ENCODE measurements at places on chromosomes 11 and 22.

DNA sequence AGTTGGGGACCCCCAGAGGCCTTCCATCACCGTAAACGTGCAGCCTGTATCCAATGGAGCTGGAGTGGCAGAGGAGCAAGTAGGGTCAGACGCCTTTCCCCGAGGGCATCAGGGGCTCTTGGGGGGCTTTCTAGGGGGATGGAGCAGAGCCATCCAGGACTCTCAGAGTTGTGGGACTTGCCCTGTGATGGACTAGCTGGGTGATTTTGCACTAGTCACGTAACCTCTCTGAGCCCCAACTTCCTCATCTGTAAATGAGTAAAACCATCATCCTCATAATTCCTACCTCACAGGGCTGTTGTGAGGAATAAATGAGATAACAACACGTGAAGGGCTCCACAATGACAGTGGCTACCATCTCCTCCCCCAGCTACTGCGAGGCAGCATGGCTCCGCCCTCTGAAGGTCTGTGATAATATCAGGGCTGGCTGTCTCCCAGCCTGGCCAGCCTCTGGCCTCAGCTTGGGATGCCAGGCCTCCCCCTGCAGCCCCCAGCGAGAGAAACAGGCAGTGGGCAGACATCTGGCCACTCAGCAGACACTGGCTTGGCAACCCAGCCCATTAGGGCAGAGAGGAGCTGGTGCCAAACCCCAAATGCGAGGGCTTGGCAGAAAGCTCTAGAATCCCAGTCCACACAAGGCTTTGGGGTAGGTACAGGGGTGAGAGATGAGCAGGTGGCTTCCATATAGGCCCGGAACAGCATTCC, 6.7 kb downstream of the USP2 start:
- DNase-seq, result no peak

- no peak for DNase-seq
Measured at GRCh38 chr22:42010778-42011177, 12.2 kb downstream of the WBP2NL start.

DNA sequence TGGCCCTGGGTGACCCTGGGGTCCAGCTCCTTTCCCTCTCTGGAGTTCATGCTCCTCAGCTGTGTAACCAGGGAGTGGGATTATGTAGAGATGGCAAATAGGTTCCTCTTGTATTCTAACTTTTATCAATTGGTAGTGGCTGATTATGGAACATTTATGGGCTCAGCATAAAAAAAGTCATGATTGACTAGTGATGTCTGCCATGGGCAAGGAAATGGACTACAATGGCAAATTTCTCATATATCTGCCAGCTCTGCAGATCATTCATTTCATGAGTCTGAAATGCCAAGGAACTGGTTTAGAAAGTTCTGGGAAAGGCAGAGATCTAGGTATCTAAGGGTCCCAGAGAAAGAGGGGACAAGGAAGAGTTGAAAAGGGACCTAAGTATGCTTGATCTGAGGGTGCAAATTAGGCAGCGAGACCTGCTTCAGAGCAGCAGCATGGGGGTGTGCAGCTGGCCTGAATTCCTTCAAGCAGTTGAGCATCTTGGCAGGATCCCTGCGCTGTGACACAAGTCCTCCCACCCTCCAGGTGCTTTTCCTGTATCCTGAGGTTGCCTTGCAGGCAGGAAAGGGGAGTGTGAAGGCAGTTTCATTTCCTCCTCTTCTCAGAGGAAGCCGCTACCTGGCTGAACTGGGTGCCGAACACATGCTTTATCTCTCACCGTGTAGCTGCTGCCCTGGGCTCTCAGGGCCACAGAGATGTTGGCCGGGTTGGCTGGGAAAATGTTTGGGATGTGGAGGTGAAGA, 10.4 kb downstream of the SLC15A3 start:
- DNase-seq, result no peak

GRCh38 chr11:125175896-125176575, 11.5 kb downstream of the PKNOX2 start:
- peak; percentile 33 for DNase-seq

GRCh38 chr22:34055525-34056200, 135.4 kb upstream of the LARGE1 start:
- DNase-seq, result peak; percentile 5

DNA sequence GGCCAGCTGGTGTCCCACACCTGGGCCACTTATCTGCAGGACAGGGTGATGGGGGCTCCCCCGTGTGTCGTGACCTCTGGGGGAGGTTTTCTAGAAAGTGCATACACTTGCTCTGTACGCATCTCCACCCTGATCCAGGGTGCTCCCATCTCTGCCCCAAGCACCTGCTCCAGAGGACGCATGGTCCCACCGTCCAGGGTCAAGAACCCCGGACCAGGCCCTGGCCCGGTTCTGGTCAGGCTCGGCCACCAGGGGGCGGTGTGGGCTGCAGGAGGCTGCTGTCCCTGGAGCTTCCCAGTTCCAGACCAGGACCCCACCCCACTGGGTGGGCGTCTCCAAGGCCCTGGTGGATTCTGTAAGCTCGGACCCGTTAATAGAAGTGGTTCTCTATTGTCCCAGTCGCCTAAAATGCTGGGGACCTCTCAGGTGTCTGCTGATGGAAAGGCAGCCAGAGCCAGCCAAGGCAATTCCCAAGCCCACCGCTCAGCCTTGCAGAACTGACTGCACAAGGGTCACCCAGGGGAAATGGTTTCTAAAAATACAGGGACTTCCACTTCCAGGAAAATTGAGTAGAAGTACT, 34.7 kb upstream of the SEPTIN5 start:
- peak; percentile 2 for DNase-seq

- no peak for DNase-seq
Measured at GRCh38 chr11:40787224-40787623, 672.2 kb downstream of the LRRC4C start.

GRCh38 chr11:120254788-120255518, 15.0 kb downstream of the POU2F3 start:
- DNase-seq, result no peak

DNA sequence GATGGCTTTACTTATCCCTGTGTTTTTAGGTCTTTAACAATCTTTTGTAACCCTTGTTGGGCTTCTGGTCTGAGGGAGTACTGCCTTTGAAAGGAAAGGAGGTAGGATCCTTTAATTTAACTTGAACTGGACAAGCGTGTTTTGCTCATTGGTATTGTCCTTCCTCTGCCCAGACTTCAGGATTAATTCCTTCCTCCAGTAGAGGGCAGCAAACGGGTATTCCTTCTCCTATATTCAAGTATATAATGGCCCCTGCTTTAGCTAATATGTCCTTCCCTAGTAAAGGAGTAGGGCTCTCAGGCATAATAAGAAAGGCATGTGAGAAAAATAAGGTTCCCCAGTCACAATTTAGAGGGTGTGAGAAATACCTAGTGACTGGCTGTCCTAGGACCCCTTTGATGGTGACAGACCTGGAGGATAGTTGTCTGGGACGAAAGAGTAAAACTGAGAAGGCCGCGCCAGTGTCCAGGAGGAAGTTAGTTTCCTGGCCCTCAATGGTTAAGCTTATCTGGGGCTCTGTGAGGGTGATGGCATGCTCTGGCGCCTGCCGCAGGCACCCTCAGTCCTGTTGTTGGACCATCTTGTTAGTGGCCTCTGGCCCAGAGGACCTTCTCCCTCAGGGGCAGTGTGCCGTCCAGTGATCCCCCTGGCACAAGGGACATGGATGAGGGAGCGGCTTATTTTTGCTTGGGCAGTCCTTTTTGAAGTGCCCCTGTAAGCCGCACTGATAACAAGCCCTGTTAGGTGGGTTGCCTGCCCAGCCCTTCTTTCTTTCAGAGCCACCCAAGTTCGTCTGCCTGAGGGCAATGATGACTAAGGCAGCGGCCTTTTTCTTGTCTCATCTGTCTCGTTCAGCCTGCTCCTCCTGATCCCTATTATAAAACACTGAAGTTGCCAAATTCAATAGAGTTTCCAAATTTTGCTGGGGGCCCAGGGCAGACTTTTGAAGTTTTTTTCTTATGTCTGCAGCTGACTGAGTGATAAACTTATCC, 51.8 kb downstream of the C11orf71 start:
- peak; percentile 71 for DNase-seq

DNA sequence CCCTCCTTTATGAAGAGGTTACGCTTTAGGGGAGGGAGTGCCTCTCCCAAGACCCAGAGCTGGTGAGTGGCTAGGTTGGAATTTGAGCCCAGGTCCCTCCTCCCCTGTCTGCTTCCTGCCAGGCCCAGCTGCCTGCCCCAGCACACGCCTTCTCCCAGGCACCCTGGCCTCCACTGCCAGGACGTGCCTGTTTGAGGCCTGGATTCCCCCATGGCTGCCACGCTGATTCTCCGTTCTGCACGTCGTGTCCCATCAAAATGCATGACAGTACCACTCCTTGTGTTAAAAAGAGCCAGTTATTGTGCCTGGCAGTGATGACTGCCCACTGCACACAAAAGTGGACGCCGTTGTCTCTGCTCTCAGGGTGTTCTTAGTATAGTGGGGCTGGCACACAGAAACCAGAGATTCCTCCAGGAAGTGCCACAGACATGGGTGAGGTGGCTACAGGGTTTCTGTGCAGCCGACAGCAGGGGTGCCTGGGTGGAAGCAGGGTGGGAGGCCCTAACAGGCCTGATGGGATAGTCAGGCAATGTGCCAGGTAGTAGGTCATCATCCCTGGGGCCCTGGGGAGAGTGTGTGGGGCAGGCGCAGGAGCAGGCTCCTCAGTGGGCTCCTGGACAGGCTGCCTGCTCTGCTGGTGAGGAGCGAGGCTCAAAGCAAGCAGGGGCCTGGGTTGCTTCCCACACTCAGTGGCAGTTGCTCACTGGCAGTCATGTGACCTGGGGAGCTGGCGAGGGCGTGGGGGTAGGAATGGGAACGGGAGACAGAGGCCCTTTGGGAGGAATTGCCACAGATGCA, 24.2 kb downstream of the MED15 start:
- peak; percentile 91 for DNase-seq

GRCh38 chr11:70468256-70469195, 70.2 kb downstream of the CTTN start:
- no peak for DNase-seq

GRCh38 chr11:126431401-126432064, 76.0 kb downstream of the ST3GAL4 start:
- DNase-seq, result peak; percentile 72

DNA sequence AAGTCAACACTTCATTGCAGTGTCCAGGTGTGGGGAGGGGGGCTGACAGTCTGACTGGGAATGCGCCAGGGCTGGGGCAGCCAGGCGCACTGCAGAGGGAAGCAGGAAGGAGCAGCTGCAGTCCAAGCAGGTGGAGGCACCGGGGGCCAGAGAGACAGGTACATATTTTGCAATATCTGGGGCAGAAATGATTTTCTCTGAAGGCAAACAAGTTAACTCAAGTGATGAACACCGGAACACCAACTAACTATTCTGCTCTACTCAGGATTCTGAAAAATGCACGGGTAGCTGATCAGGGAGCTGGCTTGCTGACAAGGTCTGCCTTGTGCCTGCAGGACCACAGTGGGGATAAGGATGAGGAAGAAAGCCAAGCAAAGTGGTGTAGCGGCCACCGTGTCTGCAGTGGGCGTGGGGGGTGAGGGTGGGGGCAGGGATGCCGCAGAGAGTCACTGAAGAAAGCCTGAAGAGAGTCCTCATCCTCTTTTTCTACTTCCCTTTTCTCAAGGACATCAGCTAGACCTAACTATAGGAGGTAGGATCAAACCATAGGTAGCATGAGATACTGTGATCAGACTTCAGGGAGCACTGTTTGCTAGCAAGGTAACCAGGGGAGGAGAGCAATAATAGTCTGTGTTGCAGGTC, 83.4 kb downstream of the SCN3B start:
- no peak for DNase-seq

DNA sequence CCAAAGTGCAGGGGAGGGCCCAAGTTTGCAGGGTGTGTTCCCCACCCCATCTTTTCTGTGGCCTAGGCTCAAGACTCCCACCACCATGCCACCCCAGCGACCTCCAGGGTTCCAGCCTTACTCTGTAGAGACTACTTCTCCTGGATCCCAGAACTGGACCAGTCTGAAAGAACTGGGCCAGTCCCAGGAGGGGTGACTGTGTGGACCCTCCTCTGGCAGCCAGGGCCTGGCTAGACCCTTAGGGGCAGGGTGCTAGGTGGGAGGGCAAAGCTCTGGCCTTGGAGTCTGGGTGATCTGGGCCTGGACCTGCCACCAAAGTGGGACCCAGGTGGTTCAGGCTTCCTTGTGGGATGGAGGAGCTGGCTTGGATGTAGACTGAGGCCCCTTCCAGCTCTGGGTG, 41.8 kb upstream of the ACCSL start:
- no peak for DNase-seq

- DNase-seq, result peak; percentile 79
Measured at GRCh38 chr11:116879800-116880625, 42.6 kb upstream of the APOA1 start.

DNA sequence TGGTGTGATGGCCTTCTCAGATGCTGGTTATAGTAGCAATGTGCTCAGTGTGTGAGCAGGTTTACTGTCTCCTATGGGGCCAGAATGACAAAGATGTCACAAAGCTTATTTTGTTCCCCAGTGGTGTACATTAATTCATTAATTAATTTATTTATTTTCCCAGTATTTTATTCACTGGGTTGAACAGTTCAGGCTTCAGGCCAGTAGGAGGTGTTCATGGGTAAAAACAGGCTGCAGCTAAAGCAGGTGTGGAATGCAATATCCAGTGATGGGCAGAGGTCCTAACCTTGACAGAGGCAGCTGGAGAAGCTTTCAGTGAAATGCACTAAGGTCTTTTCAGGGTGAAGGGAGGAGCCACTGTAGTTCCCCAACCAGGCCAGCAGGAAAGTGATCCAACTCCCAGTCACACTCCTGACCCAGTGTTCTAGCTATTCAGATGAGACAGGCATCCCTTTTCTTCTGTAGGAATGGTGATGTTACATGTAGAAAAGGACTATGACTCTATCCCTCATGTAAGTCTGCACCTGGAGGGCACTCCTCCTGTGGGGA, 7.8 kb upstream of the FANCF start:
- no peak for DNase-seq

GRCh38 chr11:100841711-100842407, 154.8 kb downstream of the ARHGAP42 start:
- DNase-seq, result no peak

DNA sequence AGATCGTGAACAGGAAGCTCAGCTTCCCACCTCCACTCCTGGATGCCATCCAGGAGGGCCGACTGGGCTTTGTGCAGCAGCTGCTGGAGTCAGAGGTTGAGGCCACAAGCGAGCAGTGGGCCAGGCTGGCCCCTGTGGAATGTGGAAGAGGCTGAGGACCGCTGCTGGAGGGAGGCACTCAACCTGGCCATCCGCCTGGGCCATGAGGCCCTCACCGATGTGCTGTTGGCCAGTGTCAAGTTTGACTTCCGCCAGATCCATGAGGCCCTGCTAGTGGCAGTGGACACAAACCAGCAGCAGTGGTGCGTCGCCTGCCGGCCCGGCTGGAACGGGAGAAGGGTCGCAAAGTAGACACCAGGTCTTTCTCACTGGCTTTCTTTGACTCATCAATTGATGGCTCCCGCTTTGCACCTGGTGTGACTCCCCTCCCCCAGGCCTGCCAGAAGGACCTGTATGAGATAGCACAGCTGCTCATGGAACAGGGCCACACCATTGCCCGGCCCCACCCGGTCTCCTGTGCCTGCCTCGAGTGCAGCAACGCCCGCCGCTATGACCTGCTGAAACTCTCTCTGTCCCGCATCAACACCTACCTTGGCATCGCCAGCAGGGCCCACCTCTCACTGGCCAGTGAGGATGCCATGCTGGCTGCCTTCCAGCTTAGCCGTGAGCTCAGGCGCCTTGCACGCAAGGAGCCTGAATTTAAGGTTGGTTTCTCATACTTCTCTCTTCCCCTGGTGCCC, 24.9 kb downstream of the ART5 start:
- no peak for DNase-seq

- DNase-seq, result no peak
Measured at GRCh38 chr11:45048870-45049691, 97.4 kb upstream of the PRDM11 start.

- no peak for DNase-seq
Measured at GRCh38 chr11:92682136-92682535, 287.3 kb upstream of the MTNR1B start.

Data from mesenchymal stem cell (in vitro differentiated cells and primary cell).